ENCODE measurements at places on chromosomes 5 and 9.

DNA sequence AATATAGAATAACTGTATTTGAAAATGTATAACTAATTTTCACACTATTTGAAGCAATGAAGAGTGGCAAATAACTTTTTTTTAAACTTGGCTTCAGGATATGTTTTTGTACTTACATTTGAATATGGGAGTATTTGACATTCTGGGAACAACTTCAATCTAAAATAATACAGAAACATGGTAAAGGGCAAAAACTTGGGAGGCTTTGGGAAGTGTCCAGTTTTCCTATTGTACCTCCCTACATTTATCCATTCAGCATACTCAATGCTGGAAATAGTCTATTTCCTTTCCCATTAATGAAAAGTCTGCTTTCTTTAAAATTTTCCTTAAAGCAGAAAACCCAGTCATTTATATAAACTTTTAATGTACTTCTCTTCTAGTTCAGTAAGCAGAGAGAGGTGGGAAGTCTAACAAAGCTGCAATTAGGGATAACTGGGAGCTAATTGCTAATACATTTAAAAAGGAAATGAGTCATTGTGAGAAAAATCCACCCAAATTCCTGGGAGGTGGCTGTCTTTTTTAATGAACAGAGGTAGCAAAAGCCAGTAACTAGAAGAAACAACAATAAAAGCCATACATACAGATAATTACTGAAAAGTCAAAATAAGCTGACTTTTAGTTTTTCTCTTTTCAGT, 128.8 kb downstream of the FBN2 start:
- DNase-seq, result no peak

DNA sequence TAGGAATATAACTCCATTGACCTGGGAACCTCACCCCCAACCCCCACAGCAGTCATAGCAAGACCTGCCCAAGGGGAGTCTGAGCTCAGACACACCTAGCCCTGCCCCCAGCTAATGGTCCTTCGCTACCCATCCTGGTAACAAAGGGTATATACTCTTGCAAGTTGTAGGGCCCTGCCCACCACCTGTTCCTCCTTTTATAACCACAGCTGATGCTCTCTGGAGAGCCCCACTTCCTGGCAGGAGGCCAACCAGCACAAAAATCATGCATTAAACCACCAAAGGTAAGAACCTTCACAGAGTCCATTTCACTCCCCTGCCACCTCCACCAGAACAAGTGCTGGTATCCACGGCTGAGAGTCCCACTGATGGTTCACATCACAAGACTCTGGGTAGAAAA, 1195.3 kb upstream of the SEMA6A start:
- DNase-seq, result no peak

DNA sequence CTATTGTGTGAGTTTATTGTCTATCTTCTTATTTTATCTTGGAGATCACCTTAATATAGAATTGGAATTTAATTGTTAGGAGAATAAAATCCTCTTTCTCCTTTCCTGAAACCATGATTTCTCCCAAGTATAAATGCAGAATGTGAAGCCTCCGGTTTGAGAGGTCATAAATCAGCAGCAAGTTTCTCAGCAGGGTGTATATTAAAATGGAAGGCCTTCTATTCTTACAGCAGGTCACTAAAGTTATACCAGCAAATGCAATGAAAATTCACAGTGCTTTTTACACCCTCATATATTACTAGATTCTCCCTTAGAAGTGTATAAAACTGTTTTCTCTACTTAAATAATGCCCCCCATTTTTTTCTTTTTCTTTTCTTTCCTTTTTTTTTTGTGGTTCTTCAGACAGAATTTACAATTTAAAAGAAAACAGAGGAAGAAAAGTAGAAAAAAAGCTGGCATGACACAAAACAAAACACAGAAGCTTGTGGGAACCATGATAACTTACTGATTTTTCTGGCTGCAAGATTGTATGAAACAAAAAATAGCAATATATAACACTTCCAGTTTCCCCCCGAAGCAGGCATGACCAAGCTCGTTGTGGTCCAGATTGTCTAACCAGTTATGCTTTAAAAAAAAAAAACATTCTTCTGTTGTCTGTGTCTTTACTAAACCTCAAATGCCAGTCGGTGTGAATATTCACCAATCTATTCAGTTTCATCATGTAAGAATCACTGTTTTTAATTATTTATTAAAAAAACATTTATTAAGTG, 211.2 kb downstream of the RAB3C start:
- no peak for DNase-seq

GRCh38 chr5:71922584-71923106, 184.6 kb upstream of the MAP1B start:
- DNase-seq, result no peak

- DNase-seq, result no peak
Measured at GRCh38 chr5:115522832-115523403, 21.7 kb downstream of the FEM1C start.

DNA sequence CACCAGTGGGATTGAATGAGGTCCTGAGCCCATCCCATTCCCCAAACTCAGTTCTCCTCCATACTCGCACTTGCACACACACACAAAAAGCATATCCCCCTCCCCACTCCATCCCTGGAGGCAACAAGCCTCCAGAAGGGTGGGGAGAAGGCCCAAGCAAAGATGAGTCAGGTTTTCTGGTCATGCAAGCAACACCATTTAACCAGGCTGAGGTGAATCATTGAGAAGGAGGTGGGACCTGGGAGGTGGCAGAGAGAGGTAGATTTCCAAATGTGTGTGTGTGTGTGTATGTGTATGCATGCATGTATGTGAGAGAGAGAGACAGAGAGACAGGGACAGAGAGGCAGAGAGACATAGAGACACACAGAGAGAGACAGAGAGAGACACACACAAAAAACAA, 185.2 kb upstream of the TRIM32 start:
- no peak for DNase-seq

DNA sequence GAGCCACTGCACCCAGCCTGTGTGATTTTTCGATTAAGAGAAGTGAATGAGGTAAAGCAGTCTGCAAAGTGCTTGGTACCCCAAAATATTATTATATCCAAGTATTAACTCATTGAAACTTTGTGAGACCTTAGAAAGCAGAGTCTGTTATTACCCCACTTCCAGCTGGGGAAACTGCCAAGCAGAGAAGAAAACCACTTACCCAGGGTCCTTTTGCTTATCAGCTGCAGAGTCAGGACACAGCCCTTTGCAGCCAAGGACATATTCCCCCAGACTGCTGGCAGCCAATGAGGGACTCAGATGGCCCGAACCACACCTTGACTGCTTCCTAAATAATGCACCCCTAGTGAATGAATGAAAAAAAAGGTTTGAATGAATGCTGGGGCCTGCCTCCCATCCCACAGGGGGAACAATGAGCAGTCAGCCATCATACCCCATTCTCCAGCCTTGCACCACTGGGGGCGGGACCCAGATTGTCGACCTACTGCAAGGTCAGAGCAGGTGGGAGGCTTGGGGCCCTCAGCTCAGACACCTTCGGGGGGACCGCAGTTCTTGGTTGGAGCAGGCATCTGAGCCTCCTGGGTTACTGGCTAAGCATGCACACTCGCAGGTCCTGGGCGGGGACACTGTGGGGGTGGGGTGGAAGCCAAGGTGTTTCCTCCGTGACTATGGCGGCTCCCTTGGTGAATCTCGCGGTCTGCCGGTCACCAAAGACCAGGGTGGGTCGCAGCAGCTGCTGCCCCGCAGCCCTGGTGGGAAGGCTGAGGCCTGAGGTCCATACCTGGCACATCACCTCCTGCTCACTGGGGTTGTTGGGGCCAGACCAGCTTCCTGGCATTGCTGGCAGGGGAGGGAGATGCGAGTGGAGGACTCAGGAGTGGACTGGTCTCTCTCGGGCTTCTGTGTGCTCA, 29.7 kb downstream of the PRRT1B start:
- DNase-seq, result no peak

DNA sequence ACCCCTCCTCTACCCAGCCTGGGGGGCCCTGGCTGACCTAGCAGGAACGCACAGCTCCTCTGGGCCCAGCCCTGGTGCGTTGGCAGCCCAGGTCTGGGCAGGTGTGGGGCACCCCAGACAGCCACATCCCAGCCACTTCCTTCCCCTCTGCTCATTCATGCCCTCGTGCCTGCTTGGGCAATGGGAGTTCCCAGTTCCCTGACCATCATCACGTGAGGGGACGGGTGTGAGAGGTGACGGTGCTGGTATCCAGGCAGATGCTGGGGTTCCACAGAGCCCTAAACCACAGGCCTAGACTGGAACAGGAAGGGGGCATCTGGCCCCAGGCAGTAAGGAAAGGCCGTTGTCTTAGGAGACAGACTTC, 8.4 kb downstream of the RALGDS start:
- no peak for DNase-seq

DNA sequence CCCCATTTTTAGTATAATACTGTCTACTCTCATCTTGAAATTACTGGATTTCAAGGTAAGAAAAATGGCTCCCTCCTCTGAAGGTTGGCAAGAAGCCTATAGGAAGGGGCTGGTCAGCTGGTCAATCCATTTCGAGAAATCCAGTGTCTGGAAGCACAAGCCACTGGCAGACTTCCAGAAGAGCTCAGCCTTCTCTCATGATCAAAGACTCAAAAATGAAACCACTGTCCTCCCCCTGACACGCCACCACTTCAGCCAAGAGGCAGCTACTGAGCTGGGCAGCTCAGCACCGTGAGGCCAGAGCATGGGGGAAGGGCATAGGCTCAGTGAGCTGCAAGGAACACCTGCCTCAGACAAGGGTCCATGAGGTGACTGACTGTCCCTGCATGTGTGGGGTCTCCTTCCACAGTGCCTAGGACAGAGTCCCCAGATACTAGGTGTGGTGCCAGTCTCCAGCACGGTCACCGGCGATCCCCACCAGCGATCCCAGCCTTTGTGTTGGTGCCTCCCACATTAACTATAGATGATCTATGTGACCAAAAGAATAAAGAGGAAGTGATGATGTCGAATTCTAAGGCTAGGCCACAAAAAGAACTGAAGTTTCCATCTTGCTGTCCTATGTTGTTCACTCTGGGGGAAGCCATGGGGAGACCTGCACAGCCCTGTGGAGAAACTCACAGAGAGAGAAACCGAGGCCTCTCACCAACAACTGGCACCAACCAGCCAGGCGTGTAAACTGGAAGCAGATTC, 100.1 kb upstream of the LRRTM2 start:
- DNase-seq, result no peak

- DNase-seq, result peak; percentile 31
Measured at GRCh38 chr5:88396751-88397281, 128.2 kb upstream of the TMEM161B start.

- no peak for DNase-seq
Measured at GRCh38 chr9:130854092-130854491, 19.0 kb downstream of the ABL1 start.

DNA sequence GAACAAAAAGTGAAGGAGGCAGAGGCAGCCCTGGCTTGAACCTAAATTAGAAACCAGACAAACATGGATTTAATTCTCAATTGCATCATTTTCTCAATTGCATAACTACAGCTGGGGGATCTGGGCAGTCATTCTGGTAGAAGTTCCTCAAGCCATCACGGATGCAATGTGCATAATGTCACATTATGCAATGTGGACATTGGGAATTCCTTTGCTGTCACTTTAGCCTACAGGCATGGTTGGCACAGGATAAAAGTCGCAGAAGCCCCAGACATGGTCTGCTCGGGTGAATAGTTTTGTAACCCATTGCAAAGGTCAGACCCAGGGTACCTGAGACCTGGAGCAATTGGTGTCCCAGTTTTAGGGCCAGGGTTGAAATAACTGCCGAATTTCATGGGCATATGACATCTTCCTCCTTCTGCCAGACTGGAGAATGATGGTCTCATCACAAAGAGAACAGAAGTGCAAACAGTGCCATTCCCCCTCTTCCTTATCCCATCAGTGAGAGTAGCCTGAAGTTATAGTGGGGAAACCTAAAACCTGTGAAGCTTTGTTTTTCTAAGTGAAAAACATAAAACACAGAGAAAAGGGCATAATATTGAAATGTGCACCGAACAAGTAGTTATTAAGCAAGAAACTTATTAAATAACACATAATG, 290.8 kb downstream of the MSX2 start:
- DNase-seq, result no peak

DNA sequence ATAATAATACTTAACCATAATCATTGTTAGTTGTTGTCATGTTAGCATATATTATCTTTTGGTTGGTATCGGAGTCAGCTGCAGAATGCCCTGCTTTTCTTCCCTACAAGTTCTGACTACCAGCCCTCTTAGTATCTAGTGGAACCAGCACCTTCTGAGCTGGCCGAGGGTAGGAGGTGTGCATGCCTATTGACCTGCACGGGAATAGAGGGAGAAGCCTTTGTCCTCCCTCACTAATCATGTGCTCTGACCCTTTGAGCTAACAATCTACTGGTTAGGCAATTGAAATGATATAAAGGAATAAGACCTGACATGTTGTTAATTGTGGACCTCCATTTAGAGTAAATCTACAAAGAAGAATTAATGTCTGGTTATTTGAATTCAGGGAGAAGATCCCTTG, 4.1 kb downstream of the PCSK5 start:
- no peak for DNase-seq

DNA sequence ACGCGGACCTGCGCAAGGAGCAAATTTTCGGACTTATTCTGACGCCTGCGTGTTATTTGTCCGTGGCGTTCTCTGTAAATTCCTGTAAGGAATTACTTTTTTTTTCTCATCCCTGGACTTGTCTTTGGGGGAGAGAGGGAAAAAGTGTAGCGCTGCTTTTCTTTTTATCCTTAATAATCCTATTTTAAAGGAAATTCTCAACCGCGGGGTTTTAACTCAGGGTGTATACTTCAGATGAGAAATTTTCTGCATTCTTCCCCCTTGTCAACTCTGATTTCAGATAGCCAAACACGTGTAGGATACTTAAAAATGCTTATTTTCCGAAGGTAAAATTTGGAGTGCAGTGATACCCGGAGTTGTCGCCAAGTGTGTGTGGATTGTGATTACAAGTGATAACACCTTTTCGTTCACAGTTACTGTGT, 853 bp downstream of the DCP2 start:
- no peak for DNase-seq

DNA sequence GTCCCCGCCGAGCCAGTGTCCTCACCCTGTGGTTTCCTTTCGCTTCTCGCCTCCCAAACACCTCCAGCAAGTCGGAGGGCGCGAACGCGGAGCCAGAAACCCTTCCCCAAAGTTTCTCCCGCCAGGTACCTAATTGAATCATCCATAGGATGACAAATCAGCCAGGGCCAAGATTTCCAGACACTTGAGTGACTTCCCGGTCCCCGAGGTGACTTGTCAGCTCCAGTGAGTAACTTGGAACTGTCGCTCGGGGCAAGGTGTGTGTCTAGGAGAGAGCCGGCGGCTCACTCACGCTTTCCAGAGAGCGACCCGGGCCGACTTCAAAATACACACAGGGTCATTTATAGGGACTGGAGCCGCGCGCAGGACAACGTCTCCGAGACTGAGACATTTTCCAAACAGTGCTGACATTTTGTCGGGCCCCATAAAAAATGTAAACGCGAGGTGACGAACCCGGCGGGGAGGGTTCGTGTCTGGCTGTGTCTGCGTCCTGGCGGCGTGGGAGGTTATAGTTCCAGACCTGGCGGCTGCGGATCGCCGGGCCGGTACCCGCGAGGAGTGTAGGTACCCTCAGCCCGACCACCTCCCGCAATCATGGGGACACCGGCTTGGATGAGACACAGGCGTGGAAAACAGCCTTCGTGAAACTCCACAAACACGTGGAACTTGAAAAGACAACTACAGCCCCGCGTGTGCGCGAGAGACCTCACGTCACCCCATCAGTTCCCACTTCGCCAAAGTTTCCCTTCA, 1.4 kb downstream of the GLIS3 start:
- DNase-seq, result no peak

All from hippocampal formation (tissue), 2 donors.